Umbilical cord (tissue), 2 donors: ENCODE measurements at places on chromosomes 16 and 17. TPM values are rescaled to one million over a fixed set of nuclear protein-coding genes. Genes with fewer than 3 reads are reported as not detected.

ZFPM1 gene
- total RNA-seq: 1.7 TPM

NFATC2IP gene
- total RNA-seq: 17.6 TPM

TP53TG3D gene
- not detected for total RNA-seq

SLFN14 gene
- 4.8 TPM for total RNA-seq

GRCh38 chr17:39018267-39019134 lies 51.3 kb upstream of the FBXO47 start:
- no peak for DNase-seq

DNA sequence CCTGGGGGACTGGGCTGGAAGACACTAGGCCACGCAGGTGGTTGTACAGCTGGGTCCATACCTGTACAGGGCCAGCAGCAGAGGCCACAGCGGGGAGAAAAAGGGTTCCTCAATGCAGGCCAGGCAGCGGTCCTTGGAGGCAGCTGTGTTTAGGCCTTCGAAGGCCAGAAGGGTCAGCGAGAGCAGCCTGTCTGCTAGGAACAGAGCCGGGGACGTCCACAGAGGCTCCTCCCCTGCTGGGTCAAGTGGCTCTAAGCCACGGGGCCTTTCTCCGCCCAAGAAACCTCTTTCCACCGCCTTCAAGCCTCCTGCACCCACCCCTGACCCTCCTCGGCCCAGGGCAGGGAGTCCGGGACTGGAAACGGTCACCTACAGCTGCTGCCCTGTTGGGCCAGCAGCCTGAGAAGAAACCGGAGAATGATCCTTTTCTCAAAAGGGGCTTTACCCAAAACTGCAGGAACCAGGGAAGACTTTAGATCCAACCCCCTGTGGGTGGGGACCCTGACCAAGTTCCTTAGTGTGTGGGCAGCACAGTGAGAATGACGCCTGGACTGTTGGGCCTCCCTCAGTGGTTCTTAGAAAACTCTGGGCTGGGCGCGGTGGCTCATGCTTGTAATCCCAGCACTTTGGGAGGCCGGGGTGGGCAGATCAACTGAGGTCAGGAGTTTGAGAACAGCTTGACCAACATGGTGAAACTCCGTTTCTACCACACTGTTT lies 8.4 kb upstream of the SPATA2L start:
- DNase-seq: no peak

TBX2 gene
- 24.6 TPM for total RNA-seq

CDRT15 gene
- total RNA-seq: not detected

DNA sequence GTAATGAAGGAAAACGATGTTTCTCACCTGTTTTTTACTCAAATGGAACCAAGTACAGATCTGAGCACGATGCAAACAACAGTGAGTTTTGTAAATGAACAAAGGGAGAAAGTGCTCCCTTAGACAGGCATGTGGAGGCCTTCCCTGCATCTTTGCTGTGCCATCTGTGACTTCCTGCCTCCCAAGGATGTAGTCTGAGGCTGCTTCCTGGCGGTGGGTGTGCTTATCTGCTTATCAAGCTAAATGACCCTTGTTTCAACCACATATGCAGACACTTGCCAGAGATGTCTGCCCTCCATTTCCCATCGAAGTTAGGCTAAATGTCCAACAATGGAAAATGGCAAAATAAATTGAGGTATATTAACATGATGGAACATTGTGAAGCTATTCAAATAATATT lies 34.6 kb downstream of the RGS9 start:
- DNase-seq: no peak

DNA sequence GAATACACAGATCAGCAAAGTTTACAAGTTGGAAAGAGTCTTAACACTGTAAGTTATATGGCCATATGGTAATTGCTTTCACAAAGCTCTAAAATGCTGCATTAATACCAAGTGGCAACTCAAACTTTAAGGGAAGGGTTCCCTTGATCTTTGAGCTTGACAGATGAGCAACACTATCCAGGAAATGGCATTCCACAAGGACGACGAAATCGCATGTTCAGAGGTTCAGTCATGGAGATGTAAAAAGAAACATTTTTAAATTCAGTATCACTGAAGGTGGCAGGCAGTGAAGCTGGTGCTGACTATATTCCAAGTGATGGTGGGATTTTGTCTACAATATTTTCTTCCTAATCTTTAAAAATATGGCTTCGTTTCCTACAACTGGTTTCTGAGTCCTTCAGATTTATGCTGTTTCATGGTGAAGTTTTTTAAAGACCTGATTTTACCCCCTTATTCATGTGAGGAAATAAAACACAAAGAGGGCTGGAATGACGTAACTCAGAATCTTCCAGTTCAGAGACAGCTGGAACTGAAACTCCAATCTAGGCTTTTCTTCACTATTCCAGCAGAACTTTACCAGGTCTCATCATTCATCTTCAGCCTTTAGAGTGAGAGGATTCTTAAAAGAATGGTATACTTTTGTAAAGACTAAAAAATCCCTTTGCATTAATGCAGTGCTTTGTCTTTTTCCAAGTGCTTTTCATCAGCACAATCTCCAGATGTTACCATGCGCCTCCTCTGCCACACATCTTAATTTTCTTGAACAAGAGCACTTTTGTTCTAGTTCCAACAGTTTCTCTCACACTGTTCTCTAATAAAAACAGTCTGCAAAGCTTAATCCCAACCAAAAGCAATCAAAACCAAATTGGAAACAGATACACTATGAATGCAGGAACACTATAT lies 20.2 kb downstream of the CHCT1 start:
- peak; percentile 59 for DNase-seq

DNA sequence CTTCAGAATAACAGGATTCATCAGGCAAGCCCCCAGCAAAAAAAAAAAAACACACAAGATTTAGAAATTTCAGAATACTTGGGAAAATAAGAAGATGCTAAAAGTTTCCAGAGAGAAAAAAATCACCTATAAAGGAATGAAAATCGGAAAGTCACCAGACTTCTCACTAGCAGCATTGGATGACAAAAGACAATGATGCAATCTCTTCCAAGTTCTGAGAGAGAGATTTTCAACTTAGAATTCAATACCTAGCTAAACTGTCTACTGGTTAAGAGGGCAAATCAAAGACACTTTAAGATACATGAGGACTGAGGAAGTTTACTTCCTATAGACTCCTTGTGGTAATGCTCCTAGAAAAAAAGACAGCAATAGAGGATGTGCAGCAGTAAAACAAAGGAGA lies 23.9 kb upstream of the TNS4 start:
- DNase-seq: no peak

- no peak for DNase-seq
Observed at GRCh38 chr17:17361867-17362539, 58.8 kb downstream of the NT5M start.

GRCh38 chr16:23398987-23399805 lies 53.8 kb downstream of the COG7 start:
- DNase-seq: no peak
